ENCODE measurements at places on chromosomes 6 and 20.

DNA sequence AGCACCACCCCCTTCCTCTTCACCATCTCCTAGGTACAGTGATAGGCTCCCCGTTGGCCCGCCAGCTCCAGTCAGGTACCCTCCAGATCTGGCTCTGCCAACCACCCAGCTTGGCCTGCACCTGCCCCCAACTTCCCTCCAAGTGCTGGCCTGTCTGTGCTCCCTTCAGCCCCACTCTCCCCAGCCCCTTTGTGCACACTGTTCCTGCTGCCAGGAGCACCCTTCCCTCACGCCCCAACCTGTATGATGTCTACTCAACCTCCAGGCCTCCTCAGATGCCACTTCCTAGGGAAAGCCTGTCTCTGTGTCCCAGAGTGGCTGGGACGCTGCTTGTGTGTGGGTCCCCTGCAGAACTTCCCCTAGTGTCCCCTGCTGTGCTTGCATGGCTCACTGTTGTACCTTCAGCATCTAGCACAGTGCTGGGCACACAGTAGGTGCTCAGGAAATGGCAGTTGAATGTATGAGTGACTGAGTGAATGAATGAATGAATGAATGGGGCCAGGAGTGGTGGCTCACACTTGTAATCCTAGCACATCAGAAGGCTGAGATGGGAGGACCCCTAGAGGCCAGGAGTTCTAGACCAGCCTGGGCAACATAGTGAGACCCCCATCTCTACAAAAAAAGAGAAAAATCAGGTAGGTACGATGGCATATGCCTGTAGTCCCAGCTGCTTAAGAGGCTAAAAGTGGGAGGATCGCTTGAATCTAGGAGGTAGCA, 3.0 kb downstream of the ZBP1 start:
- DNase-seq, result no peak

GRCh38 chr20:59567585-59568508, 36.5 kb upstream of the PHACTR3 start:
- DNase-seq, result no peak

DNA sequence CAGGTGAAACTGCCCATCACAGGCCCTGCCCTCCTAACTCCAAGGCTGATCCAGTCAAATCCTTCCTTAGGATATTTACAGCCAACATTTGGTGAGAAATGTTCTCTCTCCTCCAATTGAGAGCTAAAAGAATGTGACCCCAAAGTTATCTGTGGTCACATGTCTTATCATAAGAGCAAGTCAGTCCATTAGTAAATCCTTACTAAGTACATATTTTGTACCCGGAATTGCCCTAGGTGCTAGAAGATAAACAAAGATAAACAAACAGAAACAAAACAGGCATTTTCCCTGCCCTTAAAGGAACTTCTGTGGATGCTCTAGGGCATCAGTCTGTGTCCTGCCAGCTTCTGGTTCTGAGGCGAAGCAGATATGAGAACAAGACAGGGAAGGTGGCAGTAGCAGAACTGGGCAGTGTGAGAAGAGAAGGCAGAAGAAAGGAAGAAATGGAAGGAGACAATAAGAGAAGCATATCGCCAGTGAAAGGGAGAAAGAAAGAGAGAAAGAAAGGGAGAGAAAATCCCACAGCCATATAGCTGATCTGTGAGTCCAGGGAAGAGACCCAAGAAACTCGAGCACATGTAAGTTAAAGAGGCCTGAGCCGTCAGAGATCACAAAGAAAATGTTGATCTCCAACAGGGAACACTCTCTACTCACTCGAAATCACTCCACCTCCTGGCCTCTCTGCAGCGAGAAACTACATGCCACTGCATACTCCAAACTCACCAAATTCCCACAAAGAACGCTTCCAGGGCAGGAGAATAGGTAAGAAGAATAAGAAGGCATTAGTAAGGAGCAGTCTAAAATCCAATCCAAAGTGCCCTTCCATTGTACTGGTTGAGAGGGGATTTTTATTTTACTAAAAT, 41.7 kb downstream of the CDK5RAP1 start:
- DNase-seq, result no peak

DNA sequence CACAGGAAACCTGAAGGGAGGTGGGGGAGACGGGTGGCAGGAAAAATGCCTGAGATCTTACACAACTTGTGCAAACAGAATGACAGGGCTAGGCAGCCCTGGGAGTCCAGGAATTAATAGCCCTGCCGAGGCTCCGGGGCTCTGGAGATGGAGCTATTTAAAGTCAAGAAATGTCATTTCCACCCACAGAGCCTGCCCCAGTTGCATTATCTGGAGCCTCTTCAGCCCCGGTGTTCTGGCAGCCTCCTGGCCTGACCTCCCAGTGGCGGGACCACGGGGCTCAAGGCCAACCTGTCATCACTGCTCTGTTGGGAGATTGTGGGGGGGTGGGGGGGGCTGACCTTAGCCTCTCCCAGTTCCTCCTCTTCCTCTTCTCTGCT, 28.5 kb upstream of the SCUBE3 start:
- peak; percentile 31 for DNase-seq

GRCh38 chr6:35160642-35161041, 19.5 kb upstream of the TCP11 start:
- DNase-seq, result no peak

- DNase-seq, result no peak
Observed at GRCh38 chr6:121205569-121205968, 128.7 kb downstream of the TBC1D32 start.

DNA sequence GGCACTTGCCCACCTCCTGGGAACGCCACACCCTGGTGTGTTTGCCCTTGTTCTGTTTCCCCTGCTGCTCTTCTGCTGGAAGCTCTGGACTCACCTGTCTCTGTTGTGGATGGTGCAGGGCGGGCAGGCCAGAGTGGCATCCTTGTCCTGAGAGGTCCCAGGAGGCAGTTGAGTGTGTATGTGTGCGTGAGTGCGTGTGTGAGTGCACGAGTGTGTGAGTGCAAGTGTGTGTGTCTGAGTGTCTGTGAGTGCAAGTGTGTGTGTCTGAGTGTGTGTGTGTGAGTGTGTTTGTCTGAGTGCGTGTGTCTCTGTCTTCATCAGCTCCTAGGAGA, 12.2 kb downstream of the IGF2R start:
- no peak for DNase-seq
